ENCODE measurements at places on chromosomes 16 and 17.

- DNase-seq, result no peak
Observed at GRCh38 chr17:81419886-81420768, 24.9 kb downstream of the BAHCC1 start.

GRCh38 chr17:77718669-77718961, 239.9 kb upstream of the TNRC6C start:
- peak; percentile 52 for DNase-seq

DNA sequence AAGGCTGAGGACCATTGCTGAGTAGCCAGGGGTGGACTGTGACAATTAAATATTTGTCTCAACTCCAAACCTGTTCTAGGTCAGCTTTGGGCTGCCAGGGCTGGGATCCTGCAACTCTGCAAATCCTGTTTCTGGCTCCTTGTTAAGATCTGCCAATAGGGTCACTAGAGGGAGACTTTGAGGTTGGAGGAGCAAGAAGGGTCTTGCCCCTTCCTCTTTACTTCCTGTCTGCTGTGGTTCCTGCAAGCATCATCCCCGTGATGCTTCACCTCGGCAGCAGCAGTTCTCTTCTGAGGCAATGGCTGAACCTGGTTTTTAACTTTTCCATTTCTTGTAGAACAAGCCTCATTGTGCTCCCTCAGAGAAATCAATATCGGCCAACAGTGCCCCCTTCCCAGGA, 124.6 kb downstream of the IRX5 start:
- DNase-seq, result no peak

DNA sequence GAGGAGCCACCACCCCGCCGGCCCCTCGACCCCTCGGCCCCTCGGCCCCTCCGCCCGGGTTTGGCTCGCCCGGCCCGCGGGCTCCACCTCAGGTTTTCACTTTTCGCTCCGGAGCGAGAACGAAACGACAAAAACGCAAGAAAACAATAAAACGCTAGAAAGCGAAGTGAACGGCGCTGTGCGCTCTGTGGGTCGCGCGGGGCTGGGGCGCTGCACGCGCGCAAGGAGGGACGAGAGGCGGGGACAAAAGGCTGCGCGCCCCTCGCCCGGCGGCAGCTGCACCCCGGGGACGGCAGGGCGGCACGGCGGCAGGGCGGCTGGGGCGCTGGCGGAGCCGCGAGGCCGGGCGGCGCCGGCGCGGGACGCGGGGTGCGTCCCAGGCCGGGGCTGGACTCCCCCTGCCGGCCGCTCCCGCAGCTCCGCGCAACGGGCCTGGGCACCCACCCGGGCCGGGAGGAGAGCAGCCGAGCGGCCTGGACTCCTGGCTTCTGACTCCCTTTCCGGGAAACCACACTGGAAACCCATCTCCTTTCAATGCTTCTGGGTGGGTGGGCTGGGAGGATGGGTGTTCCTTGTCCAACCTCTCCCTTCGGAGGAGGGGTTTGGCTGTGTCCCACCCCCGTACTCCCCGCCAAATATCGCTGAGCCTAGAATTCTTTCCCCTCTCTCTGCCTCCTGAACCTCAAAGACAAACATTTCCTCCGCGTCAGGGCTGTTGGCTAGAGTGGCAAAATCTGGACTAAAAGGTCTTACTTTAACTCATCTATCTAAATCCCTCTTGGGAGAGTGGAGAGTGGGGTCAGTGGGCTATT, 9.9 kb downstream of the TBX2 start:
- DNase-seq, result no peak

- DNase-seq, result no peak
Observed at GRCh38 chr17:1762901-1763898, 1.3 kb downstream of the SERPINF1 start.

- no peak for DNase-seq
Observed at GRCh38 chr17:48546924-48547807, 2.3 kb upstream of the HOXB2 start.

- no peak for DNase-seq
Observed at GRCh38 chr17:61351745-61352407, 47.8 kb upstream of the TBX2 start.

Data from vagina (tissue), 2 donors.